ENCODE measurements at places on chromosomes 5 and 9.

DNA sequence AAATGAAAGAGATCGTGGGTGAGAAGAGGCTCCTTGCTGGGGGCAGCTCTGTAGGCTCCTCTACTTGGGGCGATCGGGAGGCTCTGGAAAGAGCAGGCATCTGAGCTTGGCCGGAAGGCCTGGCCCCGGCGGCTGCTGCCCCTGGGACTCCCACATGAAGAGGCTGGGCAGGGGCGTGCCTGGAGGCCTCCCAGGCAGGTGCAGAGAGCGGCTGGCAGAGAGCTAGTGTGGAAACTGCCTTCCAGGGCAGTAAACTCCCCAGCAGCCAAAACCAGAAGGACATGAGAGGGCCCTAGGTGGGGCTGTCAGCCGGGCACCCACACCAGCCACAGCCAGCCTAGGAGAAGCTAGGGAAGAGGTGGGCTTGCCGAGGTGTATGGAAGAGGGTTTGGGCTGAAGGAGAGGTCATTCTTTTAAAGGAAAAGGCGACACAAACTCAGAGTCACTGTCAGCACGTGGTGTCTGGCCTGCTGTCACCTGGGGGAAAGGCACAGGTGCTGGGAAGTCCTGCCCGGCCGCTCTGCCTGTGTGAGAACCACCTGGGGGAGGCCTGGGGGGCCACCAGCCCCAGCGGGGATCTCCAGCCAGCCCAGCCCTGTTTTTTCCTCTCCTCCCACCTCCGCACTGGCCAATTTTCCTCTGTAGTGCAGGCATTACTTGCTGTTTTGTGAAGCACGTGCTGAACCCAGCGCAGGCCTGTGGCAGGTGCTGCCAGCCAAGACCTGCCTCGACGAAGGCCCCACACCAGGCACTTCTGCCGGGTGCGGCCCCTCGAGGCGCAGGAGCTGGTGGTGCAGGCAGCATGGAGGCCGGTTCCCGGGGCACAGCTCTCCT is 44.8 kb upstream of the EGFL7 start:
- no peak for DNase-seq

DNA sequence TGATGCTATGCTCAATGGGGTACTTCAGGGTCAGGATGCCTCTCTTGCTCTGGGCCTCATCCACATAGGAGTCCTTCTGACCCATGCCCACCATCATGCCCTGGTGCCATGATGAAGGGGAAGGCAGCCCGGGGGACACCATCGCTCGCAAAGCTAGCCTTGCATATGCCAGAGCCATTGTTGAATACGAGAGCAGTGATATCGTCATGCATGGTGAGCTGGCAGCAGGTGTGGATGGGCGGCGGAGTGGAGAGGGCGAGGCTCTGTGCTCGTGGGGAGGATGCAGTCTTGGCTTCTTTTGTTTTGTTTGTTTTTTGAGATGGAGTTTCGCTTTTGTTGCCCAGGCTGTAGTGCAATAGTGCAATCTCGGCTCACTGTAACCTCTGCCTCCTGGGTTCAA is 17.2 kb upstream of the SPZ1 start:
- DNase-seq = no peak

- DNase-seq = no peak
Measured at GRCh38 chr9:116891424-116891823, 204.3 kb downstream of the TRIM32 start.

DNA sequence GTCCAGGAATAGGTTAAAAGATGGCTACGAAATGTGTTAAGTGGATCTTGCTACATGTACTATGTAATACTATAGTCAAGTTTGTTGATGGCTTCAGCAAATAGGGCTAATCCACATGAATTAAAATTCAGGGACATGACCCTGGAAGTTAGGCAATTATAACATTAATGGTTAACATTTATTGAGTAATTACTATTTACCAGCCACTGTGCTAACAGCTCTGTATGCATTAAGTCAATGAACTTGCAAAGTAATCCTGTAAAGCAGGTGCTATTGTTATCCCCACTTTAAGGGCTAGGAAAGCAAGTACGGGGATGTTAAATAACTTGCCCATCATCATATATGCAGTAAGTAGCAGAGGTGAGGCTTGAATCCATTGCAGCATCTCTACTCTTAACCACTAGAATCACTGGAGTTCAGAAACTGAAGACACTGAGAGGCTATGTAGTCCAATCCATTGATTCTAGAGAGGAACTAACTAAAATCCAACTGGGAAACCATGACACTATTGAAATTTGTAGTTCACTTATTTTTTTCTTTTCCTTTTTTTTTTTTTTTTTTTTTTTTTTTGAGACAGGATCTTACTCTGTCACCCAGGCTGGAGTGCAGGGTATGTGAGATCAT is 77.5 kb upstream of the SPINK5 start:
- DNase-seq = no peak

DNA sequence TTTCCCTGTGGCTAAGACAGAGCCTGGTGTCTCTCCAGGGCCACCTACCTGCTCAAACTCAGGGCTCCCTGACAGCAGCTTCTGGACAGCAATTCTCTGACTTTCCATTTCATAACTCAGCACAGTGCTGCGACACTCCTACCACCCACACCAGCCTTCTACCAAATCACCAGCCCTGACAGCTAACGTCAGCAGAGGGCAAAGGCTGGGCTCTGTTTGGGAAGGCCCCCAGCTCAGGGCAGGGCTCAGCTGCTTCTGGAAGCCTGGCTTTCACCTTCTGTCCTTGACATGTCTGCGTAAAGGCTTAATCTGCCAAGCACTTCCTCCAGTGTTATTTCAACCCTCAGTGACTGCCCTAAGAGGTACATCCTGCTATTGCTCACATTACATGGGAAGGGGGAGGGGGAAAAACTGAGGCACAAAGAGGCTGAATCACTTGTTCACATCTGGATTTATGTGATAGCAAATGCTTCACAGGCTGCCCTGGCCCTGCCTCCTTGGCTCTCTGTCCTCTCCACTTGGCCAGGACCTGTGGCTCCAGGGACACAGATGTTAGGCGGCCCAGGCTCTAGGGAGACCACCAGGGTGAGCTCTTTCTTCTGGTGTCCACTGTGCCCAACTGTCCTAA is 102.5 kb upstream of the PANK3 start:
- DNase-seq = no peak

DNA sequence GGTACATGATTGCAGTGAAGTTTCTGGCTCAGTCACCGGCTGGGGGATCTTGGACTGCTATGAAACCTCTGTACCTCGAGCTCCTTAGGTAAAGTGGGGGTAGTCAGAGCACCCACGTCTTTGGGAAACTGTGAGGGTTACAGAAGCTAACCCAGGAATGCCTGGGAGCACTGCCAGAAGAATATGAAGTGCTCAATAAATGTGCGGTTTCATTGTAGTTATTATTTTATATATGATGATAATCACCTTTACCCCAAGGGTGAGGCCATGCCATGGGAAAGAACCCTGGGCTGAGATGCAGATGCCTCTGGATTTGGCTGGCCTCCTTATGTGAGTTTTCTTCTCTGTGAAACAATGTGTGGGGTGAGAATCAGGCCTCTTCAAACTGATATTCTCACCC is 3.7 kb downstream of the NPR3 start:
- no peak for DNase-seq

DNA sequence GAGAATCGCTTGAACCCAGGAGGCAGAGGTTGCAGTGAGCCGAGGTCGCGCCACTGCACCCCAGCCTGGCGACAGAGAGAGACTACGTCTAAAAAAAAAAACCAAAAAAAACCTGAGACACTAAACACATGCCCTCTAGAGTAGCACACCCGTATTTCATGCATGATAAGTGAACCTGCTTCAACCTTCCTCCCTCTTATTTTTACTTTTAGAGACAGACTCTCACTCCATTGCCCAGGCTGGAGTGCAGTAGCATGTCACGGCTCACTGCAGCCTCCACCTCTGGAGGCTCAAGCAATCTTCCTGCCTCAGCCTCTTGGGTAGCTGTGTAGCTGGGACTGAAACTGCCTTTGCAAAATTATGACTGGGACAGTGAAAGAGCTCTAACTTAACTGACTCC is 17.6 kb upstream of the NANS start:
- DNase-seq = no peak

DNA sequence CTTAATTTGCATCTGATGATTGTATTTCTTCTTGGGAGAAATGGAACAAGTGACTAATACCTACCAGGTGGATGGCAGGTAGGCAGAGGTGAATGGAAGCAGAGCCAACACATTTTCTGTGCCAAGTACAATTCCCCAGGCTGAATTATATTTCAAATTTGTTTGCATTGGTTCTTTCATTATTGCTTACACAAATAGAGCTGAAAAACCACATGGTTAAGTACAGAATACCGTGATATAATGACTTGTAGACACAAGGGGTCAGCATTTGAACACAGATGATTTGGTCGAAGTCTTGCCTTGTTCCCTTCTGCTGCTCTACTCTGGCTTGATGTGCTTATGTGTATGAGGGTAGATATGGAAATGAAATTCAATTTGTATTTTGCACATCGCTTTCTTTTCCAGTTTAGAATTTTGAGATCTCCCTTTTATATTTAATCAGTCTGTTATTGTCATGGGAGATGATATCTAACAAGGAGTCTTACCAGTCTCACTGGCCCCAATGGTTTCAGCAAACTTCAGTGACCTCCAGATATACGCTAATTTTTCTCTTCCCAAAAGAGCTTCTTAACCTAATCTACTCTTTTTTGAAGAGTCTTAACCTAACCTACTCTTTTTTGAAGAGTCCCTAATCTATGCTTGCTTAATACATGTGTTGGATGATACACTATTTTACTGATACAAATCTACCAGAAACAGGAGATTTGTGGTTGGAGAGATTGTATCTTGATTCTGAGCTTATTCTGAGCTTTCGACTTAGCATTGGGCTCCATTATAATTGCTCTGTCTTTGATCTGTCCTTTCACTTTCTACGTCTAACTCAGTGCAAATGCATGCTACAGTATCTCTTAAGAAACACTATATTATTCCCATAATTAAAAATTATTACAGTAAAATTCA is 88.1 kb downstream of the PCSK1 start:
- DNase-seq = no peak

All from activated naive CD4-positive, alpha-beta T cell (primary cell).